ENCODE measurements at places on chromosomes 16 and 17.

- DNase-seq: no peak
Observed at GRCh38 chr17:71461498-71462169, 659.2 kb upstream of the SOX9 start.

DNA sequence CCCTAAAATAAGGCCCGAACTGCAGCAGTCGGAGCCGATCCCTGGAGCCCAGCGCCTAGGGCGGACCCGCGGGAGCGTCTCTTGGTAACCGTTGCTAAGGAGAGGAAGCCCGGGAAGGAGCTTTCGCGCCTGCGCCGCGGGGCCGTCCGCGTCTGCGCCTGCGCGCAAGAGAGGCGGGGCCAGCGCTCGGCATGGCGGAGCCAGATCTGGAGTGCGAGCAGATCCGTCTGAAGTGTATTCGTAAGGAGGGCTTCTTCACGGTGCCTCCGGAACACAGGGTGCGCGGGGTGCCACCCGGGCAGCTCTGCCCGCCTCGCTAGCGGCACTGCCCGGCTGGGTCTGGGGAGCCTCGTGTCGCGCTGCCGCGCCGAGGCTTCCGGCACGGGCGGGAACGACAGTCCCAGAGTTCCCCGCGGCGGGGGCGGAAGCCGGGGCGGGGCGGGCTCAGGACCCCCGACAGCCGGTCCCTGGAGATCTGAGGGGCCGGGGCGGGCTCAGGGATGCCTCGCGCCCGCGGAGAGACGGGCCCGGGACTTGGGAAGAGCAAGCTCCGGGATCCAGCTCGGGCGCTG is at the start of gene CDK10:
Gene CDK10 (plus strand): TSS at position 170 of the 572 bp plus-strand sequence. CDS start 22 bp downstream, at position 192.
- DNase-seq: peak; percentile 93

DNA sequence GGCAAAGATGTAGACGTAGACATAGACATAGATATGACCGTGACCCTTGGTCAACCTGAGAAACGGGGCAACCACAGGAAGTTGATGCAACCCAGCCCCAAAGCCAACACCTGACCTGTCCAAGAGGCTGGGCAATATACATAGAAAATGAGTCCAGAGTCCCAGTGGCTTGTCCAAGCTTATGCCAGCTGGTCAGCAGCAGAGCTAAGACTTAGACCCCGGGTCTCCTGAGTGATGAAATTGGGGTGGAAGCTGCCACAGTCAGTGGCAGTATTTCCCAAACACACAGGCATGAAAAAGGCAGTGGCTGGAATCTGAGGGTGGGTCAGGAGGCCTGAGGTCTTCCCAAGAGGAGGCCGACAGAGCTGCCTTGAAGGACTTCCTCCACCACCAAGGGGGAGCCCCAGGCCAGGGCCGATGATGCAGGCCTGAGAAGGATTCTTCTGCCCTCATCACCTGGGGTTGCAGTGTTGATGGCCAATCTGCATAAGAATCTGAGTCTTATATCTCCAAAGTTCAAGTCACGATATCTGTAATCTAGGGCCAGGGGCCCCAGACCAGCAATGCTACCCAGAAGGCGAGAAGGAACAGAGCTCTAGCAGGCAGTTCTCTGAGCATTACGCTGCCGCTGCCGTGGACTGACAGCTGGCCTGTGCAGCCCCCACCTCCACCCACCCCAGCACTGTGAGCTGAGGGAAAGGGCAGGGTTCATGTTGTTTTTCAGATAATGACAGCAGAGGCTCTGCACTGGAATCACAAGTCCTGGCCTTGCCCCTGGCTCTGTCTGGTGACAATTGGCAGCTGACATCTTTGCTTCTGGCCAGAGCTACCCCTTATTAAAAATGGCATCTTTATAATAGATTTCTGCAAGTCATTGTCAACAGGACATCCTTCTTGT is 72.7 kb downstream of the GNAO1 start:
- no peak for DNase-seq

DNA sequence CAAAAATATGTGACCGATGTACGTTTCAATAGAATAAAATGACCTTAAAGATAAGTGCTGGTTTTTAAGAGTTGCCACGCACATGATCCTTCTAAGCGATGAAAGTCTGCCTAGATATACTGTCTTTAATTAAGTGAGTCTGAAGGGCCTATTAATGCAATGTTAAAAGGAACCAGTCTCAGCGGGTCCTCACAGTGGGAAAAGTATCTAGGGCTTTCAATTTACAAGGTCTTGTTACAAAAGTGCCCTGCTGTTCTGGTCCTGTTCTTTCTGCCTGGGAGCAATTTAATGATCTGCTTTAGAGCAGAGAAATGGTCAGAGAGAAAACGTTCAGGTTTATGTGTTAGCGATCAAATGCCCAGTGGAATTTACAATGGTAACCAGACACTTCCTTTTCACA is 864.0 kb downstream of the KCNJ2 start:
- DNase-seq: peak; percentile 43

DNA sequence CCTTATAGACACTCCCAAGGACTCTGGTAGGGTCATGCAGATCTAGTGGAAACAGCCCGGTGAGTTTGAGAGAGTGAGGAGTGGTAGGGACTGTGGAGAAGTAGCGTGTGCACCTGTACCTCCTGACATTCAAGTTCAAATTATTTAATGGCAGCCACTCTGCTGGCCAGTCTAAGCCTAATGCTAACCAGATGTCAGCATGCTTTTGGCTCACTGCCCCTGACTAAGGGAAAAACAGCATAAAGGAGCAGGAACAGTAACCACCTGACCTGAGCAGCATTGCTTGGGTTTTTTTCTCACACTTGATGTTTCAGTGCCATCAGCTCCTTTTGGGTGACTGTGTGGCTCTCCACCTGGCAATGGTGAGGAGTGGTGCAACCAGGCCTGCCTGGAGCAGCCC is 23.8 kb upstream of the SLC12A3 start:
- no peak for DNase-seq

DNA sequence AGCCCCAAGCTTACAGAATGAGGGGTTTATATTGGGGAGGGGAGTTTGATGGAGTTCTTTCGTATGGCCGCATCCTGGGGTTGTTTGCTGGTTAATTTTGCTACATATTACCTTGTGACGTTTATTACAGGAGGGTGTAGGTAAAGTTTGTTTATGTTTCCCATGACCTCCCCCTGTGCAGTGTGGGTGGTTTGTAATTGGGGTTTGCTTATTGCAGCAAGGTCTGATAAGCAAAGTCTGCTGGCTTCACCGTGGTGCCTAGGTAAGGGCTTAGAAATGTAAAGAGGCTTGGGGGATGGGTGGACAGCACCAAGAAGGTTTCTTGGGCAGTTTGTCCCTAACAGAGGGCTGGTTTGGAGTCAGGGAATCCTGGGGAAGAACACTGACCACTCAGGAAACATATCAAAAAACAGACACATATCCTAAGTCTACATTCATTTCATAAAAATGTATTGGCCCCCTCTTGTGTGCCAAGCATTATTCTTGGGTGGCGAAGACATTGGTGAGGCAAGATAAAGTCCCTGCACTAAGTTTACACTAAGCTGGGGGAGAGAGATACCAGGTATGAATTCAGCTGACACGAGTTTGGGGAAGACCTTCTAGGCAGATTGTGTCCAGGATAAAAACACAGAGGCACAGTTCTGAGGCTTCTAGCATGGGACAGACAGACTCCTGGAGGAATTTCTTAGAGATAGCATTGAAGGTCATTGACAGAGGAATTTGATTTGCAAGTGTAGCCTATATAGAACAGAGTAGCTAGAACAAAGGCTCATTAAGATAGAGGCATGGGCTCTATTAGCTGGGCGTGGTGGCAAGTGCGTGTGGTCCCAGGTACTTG is 9.5 kb downstream of the ZNF764 start:
- no peak for DNase-seq

GRCh38 chr17:17685775-17686291 is 4.6 kb downstream of the RAI1 start:
- no peak for DNase-seq

DNA sequence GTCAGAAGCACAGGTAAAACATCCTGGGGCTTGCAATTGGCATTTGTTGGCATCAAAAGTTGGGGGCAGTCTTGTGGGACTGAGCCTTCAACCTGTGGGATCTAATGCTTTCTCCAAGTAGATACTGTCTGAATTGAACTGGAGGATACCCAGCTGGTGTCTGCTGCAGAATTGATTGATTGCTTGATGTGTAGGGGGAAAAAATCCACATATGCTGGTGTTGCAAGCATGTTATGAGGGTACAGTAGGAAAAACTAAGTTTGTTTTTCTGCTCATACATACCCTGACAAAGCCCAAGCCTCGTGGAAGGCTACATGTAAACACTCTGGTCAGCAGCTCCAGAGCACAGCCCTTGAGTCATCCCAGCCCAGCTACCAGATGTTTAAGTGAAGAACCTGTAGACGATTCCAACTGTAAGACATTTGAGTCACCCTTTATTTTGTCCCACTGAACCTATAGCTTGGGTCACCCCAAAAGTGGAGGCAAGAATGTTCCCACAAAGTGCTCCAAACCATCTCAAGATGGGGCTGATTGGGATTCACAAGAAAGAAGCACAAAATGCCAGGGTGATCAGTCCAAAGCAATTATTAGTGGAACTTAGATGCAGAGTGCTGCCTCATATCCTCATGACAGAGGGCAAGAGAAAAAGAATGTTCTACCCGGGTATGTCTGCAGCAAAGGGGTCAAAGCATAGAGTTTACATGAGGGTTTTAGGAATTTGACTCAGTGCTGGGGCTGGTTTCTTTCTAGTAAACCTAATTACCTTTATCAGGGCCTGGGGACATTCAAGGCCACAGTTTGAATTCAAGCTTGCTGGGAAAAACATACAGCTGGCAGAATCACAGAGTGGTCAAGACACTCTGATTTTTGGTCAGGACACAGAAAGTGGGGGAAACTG is 9.6 kb upstream of the APPBP2 start:
- no peak for DNase-seq

DNA sequence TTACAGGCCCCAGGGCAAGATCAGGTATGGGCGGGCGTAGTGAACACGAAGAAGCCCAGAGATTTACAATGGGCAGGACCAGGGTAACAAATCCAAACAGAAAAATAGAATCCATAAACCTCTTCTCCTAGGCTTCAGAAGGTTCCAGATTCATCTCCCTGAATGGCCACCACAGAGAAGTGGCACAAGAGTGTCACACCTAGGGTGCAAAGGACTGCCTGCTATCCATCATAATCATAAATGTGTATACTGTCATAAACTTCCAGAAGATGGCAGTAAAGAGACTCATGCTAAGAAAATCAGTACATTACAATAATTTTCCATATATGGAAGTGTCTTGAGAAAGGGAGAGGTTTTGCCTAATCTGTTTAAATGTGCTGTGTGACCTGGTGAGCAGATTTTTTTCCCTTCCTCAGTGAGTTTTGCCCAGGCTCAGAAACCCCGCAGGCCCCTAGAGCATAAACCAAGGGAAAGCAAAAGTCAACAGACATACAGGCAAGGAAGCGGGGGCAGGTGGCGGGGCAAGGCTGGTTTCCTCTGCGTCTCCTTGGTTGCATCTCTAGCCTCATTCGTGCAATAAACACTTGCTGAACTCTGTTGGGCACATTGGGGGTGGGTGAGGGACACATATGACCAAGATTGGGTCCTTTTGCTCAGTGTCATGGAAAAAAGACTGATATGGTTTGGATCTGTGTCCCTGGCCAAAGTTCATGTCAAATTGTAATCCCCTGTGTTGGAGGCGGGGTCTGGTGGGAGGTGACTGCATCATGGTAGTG is 92.0 kb upstream of the CDH5 start:
- no peak for DNase-seq

GRCh38 chr17:67492251-67492740 is 115.2 kb downstream of the PITPNC1 start:
- DNase-seq: no peak

DNA sequence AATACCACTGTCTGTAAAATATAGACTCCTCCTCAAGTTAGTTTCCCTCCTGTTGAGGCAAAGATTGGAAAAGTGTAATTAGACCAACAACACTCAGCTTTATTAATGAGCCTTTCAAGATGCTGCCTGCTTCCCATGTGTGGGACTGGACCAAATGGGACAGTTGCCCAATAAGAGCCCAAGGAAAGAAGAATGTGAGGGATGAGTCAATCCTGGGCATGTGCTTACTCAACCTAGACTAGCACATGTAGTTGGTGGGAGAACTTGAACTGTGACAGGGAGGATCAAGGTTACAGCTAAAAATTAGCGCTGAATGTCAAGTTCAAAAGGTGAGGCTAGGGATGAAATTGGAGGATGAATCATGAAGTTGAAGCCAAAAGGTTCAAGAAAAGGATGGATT is 435.5 kb downstream of the CA10 start:
- no peak for DNase-seq

DNA sequence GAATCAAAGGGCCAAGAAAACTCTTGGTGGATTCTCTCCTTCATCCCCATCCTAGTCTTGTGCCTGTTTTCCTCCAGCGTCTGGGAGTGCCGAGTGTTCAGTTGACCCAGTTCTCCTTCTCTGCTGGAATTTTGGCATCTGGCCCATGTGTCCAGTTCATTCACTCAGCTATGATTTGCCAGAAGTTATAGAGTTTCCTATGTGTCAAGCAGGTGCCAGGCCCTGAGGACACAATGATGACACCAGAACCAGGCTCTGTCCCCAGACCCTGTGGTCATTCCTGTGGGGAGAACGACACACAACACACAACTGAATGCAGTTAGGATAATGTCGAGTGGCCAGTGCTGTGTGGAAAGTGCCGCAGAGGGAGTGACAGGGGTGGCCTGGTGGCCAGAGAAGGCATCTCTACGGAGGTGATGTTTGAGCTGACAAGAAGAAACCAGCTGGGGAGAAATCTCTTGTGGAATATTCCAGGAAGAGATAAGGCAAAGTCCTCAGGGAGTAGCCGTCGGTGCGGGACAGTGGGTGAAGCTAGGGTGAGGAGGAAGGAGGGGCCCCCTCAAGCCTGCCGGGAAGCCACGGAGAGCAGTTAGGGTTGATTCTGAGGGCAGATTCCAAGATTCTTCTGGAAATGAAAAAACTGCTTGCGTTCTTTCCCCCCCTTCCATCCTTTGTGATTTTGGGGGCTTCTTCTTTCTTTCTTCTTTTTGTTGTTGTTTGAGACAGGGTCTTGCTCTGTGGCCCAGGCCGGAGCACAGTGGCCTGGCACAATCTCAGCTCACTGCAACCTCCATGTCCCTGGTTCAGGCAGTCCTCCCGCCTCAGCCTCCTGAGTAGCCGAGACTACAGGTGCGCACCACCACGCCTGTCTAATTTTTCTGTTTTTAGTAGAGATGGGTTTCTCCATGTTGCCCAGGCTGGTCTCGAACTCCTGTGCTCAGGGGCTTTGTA is 35.8 kb upstream of the IL34 start:
- no peak for DNase-seq

DNA sequence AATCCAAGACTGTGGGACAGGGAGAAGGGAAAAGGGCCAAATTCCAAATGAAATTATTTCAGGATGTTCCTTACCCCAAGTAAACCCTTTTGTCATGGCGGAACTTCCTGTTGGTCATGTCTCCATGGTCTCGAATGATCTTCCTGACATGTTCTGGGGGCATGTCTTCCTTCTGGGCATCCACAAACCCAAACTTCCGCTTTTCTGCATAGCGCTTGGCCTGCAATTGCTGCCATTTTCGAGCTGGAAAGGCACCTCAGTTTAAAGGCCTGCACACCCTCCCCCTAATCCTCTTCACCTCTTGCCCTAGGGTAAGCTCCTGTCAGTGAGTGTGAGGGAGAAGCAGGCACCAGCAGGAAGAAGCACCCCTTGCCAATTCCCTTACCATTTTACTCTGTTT is 1.2 kb downstream of the PRPF8 start:
- no peak for DNase-seq

GRCh38 chr16:54072237-54072636 is 214.3 kb downstream of the IRX3 start:
- no peak for DNase-seq

GRCh38 chr17:41967141-41967920 is 736 bp downstream of the CNP start:
- no peak for DNase-seq

GRCh38 chr16:55379876-55380390 is 55.9 kb downstream of the IRX6 start:
- peak; percentile 15 for DNase-seq

GRCh38 chr17:48530208-48530886 is 464 bp downstream of the HOXB1 start:
- no peak for DNase-seq

GRCh38 chr17:55965051-55965450 is 188.2 kb upstream of the ANKFN1 start:
- no peak for DNase-seq

Measured in NCI-H1092 (cell line).